ENCODE measurements at places on chromosomes 12 and 14.
A peak's percentile ranks its signal among the peaks of the same experiment; 100 is the strongest.

- no peaks in the 10 kb centered on the region for H3K36me3 ChIP-seq
- no peak overlapping the region for H3K27ac ChIP-seq
- no peak overlapping the region for H3K4me3 ChIP-seq
- H3K27me3 ChIP-seq: no peaks in the 10 kb centered on the region
These were observed 43.3 kb upstream of the DHRS4 start for GRCh38 chr14:23910101-23910875.

DNA sequence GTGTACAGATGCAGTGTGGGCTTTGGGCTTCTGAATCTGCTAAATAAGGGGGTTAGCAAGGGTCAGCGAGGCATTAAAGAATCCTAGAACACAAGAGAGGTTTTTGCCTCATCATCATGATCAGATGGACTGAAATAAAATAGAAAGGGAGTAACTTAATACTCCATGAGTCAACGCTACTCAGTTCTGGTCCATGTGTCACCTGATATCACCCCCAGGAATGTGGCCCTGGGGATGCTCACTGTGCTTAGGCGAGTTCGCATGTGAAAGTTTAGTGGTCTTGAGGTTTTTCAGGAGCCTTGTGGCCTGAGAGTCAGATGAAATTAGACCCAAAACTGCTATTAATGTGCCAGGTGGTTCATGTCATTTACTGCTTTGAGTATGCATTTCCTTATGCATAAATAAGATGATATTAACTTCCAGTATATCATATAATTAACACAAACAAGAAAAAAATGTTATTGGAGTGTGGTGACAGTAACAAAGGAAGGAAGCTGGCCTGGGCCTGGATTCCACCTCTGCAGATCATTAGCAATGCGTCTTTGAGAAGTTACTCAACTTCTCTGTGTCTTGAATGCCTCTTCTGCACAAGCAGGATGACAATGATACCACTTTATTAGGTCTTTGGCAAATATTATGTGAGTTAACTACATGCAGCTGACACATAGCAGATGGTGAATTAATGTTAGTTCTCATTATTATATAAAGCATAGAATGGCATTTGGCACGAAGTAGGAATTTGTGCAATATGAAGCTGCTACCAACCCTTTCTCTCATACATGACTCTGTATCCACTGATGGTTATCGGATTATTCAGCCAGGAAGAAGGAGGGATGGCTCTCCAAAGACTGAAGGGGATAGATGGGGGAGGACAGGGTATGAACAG lies 1272.6 kb downstream of the AACS start:
- H3K4me1 ChIP-seq: no peaks in the 10 kb centered on the region
- H3K27me3 ChIP-seq: no peaks in the 10 kb centered on the region
- no peak for DNase-seq

- no peaks in the 10 kb centered on the region for H3K4me1 ChIP-seq
- no peaks in the 10 kb centered on the region for H3K27me3 ChIP-seq
- H3K36me3 ChIP-seq: no peaks in the 10 kb centered on the region
- DNase-seq: peak; percentile 60
- H3K4me3 ChIP-seq: no peak overlapping the region
These were observed 73.0 kb downstream of the CIT start for GRCh38 chr12:119804011-119804641.

DNA sequence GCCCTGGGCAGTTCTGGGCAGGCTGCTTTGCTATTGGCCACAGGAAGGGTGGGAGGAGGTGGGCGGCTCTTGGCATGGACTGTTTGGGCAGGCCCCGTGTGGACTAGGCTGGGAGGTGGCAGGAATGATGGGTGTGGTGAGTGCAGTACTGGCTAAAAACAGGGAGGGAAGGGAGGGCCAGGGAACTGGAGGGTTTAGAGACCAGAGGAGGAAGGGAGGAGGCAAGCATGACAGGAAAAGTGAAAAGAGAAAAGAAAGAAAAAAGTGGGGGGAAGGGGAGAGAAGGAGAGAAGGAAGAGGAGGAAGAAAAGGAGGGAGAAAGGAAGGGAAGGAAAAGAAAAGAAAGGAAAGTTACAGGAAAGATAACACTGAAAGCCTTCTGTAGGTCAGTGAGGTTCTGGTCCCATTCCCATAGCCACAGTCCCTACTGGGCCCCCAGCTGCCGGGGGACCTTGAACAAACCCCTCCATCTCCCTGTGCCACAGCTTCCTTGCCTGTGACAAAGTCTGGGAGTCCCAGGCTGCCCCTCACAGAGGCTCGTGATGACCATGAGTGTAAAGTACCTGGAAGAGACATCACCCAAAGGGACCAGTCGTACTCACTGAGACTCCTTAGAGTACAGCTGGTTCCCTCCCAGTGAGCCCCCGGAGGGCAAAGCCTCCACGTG lies 1.1 kb upstream of the C14orf132 start:
- H3K27ac ChIP-seq: no peak overlapping the region
- H3K36me3 ChIP-seq: no peaks in the 10 kb centered on the region
- peaks cover 4% of the 10 kb centered on the region for H3K4me1 ChIP-seq
- peak; percentile 88 for DNase-seq
- no peaks in the 10 kb centered on the region for H3K27me3 ChIP-seq

GRCh38 chr14:100872259-100873095 lies 31.0 kb downstream of the RTL1 start:
- H3K27ac ChIP-seq: no peak overlapping the region
- no peaks in the 10 kb centered on the region for H3K4me1 ChIP-seq
- DNase-seq: peak; percentile 52
- no peaks in the 10 kb centered on the region for H3K27me3 ChIP-seq

DNA sequence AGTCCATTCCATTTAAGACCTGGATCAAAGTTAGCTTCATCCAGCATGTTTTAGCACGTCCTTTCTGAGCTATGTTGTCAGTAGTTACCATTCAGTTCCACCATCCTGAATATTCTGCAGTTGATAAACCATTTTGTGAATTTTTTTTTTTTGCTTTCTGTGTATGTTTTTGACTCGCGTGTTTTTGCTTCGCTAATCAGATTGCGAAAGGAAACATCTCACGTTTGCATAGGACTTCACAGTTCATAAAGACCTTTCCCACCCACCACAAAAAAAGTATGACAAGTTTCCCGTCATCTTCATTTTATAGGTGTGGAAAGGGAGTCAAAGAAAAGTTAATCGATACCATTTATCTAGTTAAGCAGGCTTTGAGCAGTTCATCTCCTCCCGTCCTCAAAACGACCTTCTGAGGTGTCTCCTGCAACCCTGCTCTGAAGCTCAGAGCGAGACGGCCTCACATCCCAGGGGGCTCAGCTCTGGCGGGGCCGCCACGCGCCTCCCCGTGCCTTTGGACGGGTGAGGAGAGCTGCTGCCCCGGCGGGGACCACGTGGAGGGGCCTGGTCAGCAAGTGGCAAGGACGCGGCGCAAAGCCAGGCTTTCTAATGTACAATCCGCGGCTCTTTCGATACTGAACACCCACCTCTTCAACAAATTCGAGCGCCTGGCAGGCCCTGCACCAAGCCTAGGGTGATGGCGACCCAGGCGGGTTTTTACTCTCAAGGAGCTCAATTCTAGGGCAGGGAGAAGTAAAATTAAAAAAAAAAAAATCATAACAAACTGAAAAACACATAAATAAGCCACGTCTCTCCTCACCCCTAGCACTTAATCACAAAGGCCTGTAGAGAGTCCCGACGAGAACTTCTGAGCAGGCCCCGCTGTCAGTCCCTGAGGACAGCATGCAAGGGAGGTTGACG lies 988 bp upstream of the TMEM263 start:
- no peaks in the 10 kb centered on the region for H3K4me1 ChIP-seq
- DNase-seq: peak; percentile 64
- H3K4me3 ChIP-seq: peak overlapping the region; percentile 20
- H3K27me3 ChIP-seq: no peaks in the 10 kb centered on the region

DNA sequence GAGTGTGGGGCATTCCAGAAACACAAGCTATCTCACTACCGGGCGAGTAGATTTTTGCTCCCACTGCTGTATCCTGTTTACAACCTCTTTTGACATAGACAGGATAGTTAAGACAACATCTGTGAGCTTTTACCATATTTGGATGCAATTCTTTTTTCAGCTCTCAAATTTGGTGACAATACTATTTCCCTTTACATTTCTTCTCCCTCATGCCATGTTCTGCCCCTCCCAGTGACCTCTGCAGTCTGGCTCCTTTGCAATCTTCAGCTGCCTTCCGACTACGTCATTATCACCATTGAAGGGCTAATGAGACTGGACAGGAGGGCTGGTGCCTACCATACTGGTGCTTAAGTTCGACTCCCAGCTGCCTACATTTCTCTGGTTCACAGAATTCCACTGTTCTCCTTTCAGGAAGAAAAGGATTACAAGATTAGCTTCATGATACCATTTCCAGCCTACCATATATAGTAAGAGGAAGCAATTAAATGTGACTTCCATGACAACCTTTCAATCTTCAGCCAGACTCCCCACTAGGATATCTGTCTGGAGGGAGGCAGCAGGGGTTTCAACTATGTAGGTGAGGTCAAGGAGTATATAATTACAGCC lies 251.6 kb downstream of the PHLDA1 start:
- peak overlapping the region; percentile 41 for H3K27ac ChIP-seq
- peaks cover 7% of the 10 kb centered on the region for H3K4me1 ChIP-seq
- H3K4me3 ChIP-seq: no peak overlapping the region
- H3K36me3 ChIP-seq: no peaks in the 10 kb centered on the region

DNA sequence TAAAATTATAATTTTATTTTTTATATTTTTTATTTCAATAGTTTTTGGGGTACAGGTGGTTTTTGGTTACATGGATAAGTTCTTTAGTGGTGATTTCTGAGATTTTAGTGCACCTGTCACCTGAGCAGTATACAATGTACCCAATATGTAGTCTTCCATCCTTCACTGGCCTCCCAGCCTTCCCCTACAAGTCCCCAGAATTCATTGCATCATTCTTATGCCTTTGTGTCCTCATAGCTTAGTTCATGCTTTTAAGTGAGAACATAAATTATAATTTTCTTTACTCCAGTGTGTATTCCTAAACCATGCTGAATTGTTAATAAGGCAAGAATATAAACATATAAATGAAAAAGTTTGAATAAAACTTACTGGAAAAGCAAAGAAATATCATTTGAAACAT lies 19.1 kb upstream of the NFKBIA start:
- H3K36me3 ChIP-seq: no peaks in the 10 kb centered on the region
- no peak for DNase-seq
- no peak overlapping the region for H3K4me3 ChIP-seq
- no peaks in the 10 kb centered on the region for H3K27me3 ChIP-seq
- no peaks in the 10 kb centered on the region for H3K4me1 ChIP-seq
- H3K27ac ChIP-seq: no peak overlapping the region
